ENCODE measurements at places on chromosomes 7 and 10.

- H3K36me3 ChIP-seq = no peaks in the 10 kb centered on the region
- no peaks in the 10 kb centered on the region for H3K4me1 ChIP-seq
- no peak overlapping the region for H3K27ac ChIP-seq
Measured at GRCh38 chr10:120650705-120651399, 193.8 kb downstream of the PLPP4 start.

GRCh38 chr10:85597006-85597405, 769.6 kb downstream of the GRID1 start:
- H3K36me3 ChIP-seq = no peaks in the 10 kb centered on the region
- H3K4me1 ChIP-seq = no peaks in the 10 kb centered on the region
- no peak overlapping the region for H3K4me3 ChIP-seq
- H3K27ac ChIP-seq = no peak overlapping the region
- no peaks in the 10 kb centered on the region for H3K27me3 ChIP-seq
- DNase-seq = no peak

GRCh38 chr10:120841522-120842189, 9.5 kb upstream of the WDR11 start:
- H3K4me3 ChIP-seq = no peak overlapping the region
- H3K27me3 ChIP-seq = no peaks in the 10 kb centered on the region
- no peaks in the 10 kb centered on the region for H3K4me1 ChIP-seq
- no peak overlapping the region for H3K27ac ChIP-seq
- H3K36me3 ChIP-seq = no peaks in the 10 kb centered on the region

- DNase-seq = no peak
- no peaks in the 10 kb centered on the region for H3K27me3 ChIP-seq
- H3K4me3 ChIP-seq = no peak overlapping the region
- 0 out of 2 replicates have a peak, but pooled peaks cover 3% of the 10 kb centered on the region for H3K4me1 ChIP-seq
- H3K27ac ChIP-seq = no peak overlapping the region
- H3K36me3 ChIP-seq = no peaks in the 10 kb centered on the region
Measured at GRCh38 chr7:109282726-109283125, 713.1 kb downstream of the DNAJB9 start.

DNA sequence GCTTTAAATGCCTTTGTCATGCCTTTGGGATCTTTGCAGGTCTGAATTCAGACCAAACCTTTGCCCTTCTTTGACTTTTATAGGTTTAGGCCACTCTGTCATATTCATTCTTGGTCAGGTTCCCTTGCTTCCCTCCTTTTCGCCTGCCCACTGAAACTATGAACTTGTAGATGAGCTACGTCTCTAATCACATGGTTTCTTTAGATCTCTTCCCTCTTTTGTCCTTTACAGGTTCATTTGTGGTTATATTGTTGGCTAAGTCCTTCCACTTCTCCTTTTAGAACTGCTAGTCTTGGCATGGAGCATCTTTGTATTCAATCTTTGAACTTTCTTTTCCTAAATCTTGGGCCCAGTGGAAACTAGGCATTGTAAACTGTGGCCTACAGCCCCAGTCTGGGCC, 104.0 kb upstream of the ZEB1 start:
- H3K27me3 ChIP-seq = no peaks in the 10 kb centered on the region
- no peaks in the 10 kb centered on the region for H3K36me3 ChIP-seq
- H3K4me3 ChIP-seq = no peak overlapping the region
- no peaks in the 10 kb centered on the region for H3K4me1 ChIP-seq

DNA sequence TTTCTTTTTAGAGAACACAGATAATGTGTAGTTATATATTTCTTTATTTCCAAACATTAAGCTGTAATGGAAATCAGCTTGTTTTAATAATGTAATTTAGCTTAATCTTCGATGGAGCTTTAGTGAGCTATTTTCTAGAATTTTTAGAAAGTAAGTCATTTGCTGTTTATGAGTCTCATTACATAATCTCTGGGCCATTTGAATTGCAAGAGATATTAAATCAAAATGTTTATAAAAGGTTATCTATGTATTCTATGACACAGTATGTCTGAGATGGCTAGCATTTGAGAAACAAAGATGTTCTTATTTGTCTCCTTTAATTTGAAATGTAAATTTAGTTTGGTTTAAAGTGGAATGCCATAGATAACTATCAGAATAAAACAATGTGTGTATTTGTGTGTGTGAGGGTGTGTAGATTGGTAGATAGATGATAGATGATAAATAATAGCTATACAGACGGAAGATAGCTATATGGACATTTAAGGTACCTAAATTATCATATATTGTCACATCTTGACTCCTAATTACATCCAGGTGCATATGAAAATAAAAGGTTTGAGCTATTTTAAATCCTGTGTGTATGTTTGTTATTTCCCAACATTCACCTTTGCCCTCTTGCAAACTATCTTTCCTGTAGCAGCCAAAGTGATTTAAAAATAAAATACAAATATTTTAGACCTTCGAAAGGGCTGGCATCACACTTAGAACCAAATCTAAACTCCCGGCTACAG, 478.0 kb upstream of the KLF6 start:
- no peaks in the 10 kb centered on the region for H3K27me3 ChIP-seq
- no peak overlapping the region for H3K27ac ChIP-seq
- H3K36me3 ChIP-seq = no peaks in the 10 kb centered on the region
- no peak overlapping the region for H3K4me3 ChIP-seq
- no peaks in the 10 kb centered on the region for H3K4me1 ChIP-seq

- no peaks in the 10 kb centered on the region for H3K36me3 ChIP-seq
- no peak overlapping the region for H3K27ac ChIP-seq
- DNase-seq = no peak
- no peaks in the 10 kb centered on the region for H3K27me3 ChIP-seq
- H3K4me1 ChIP-seq = no peaks in the 10 kb centered on the region
Measured at GRCh38 chr10:17859492-17860156, 50.5 kb downstream of the MRC1 start.

GRCh38 chr10:4061441-4061951, 276.5 kb upstream of the KLF6 start:
- no peaks in the 10 kb centered on the region for H3K4me1 ChIP-seq
- H3K27me3 ChIP-seq = no peaks in the 10 kb centered on the region
- H3K4me3 ChIP-seq = no peak overlapping the region
- no peak overlapping the region for H3K27ac ChIP-seq

- no peaks in the 10 kb centered on the region for H3K27me3 ChIP-seq
- no peak for DNase-seq
- H3K4me3 ChIP-seq = no peak overlapping the region
- no peaks in the 10 kb centered on the region for H3K36me3 ChIP-seq
- H3K27ac ChIP-seq = no peak overlapping the region
Measured at GRCh38 chr7:101916041-101916800, 98.8 kb downstream of the CUX1 start.

DNA sequence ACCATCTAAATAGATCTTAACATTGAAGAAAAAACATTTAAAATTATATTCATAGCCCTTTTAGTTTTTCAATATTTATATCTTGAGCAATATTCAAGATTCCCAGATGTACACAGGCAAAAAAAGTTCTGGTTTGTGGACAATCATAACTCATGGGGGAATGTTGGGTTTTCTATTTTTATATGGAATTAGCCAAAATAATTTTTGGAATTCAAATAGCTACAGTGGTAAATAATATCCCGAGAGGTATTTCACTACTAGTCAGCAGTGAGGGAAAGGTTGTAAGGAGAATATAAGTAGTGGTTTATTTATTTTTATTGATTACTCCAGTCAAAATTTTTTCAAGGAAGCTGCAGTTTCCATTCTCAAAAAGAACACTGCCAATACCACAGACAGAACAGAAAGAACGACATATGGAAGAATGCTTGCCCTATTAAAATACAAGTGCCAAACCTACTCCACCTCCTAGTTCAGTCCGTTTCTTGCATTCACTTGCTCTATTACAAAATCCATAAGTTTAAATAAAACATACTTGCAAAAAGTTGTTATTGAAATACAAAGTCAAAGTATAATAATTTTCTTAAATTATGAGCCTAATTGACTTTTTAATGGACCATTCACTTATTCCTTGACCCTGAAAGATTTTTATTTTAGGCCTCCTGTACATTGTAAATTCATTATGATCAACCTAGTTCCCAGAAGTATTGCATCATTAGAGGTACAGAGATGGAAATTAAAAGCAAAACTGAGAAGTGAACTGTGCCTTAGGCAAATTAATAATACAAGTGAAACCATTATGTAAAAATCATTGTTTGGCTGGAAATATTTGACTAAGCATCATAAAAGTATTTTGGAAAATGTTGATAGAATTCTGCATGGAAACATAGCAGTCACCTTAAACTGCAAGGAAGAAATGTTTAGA, 533.2 kb downstream of the PARD3 start:
- DNase-seq = no peak
- H3K36me3 ChIP-seq = no peaks in the 10 kb centered on the region
- no peaks in the 10 kb centered on the region for H3K27me3 ChIP-seq
- H3K27ac ChIP-seq = no peak overlapping the region

- H3K4me3 ChIP-seq = no peak overlapping the region
- H3K27me3 ChIP-seq = peaks cover 36% of the 10 kb centered on the region
- H3K4me1 ChIP-seq = no peaks in the 10 kb centered on the region
- H3K27ac ChIP-seq = no peak overlapping the region
- no peaks in the 10 kb centered on the region for H3K36me3 ChIP-seq
Measured at GRCh38 chr10:132411561-132412253, 14.7 kb downstream of the PWWP2B start.

- no peaks in the 10 kb centered on the region for H3K4me1 ChIP-seq
- H3K27me3 ChIP-seq = no peaks in the 10 kb centered on the region
- H3K27ac ChIP-seq = no peak overlapping the region
Measured at GRCh38 chr7:142348100-142348499, 90.2 kb upstream of the PRSS58 start.

DNA sequence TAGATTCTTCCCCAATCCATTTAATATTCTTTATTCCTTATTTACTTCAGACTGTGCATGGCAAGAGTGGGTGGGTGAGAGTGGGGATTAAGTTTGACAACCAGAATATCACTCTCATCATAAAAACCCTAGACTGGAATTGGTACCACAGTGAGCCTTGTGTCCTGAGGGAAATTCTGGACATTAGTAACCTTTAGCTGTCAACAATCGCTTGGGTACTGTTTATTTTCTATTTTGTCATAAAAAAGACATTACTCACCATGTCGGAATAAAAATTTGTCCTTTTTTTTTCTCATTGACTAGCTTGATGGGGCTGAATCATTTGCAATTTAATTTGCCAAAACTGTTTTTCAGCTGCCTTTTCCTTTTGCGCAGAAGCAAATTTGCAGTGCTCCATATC, 176.1 kb upstream of the SEMA3C start:
- H3K36me3 ChIP-seq = no peaks in the 10 kb centered on the region
- no peak overlapping the region for H3K27ac ChIP-seq
- DNase-seq = no peak
- no peak overlapping the region for H3K4me3 ChIP-seq
- H3K4me1 ChIP-seq = no peaks in the 10 kb centered on the region

DNA sequence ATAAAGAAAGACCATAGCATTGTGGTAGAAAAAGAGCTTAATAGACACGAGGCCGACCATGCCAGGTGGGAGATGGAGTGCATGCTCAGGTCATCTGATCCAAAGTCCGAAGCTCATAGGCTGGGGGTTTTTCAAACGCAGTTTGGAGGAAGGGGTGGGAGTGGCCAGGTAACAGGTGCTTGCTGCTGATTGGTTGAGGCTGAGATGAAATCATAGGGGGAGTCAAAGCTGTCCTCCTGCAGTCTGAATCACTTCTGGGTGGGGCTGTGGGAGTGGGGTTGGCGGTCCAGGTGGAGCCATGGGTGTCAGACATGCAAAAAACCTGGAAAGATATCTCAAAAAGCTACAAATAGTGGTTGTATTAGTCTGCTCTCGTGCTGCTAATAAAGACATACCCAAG, 2.8 kb upstream of the ERCC6 start:
- no peaks in the 10 kb centered on the region for H3K36me3 ChIP-seq
- H3K27me3 ChIP-seq = no peaks in the 10 kb centered on the region
- DNase-seq = no peak
- H3K27ac ChIP-seq = no peak overlapping the region

GRCh38 chr10:127452568-127452967, 96.5 kb upstream of the NPS start:
- no peak overlapping the region for H3K4me3 ChIP-seq
- H3K27me3 ChIP-seq = peaks cover under 1% of the 10 kb centered on the region
- H3K4me1 ChIP-seq = no peaks in the 10 kb centered on the region
- H3K27ac ChIP-seq = no peak overlapping the region

- no peak for DNase-seq
- no peaks in the 10 kb centered on the region for H3K4me1 ChIP-seq
- H3K27me3 ChIP-seq = no peaks in the 10 kb centered on the region
- H3K36me3 ChIP-seq = no peaks in the 10 kb centered on the region
- H3K4me3 ChIP-seq = no peak overlapping the region
Measured at GRCh38 chr10:2592360-2593160, 474.8 kb upstream of the PFKP start.

DNA sequence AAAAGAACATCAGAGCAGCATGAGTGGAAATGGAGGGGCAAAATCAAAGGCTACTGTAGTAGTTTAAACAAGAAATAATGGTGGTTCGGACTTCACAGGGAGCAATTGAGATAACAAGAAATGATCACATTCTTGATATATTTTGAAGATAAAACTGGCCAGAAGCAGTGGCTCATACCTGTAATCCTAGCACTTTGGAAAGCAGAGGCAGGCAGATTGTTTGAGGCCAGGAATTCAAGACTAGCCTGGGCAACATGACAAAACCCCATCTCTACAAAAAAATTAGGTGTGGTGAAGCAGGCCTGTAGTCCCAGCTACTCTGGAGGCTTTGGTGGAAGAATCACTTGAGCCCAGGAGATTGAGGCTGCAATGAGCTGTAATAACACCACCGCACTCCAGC, 22.9 kb downstream of the EEF1AKMT2 start:
- no peaks in the 10 kb centered on the region for H3K4me1 ChIP-seq
- H3K4me3 ChIP-seq = no peak overlapping the region
- no peak overlapping the region for H3K27ac ChIP-seq
- no peaks in the 10 kb centered on the region for H3K36me3 ChIP-seq
- DNase-seq = no peak

DNA sequence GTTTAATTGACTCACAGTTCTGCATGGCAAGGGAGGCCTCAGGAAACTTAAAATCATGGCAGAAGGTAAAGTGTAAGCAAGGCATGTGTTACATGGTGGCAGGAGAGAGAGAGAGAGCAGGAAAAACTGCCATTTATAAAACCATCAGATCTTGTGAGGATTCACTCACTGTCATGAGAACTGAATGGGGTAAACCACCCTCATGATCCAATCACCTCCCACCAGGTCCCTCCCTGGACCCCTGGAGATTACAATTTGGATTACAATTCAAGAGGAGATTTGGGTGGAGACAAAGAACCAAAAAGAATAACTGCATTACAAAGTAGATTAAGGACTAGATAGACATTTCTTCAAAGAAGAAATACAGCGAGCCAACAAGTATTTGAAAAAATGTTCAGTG, 324.1 kb downstream of the THSD7A start:
- DNase-seq = no peak
- H3K36me3 ChIP-seq = no peaks in the 10 kb centered on the region
- H3K4me3 ChIP-seq = no peak overlapping the region
- no peaks in the 10 kb centered on the region for H3K27me3 ChIP-seq

DNA sequence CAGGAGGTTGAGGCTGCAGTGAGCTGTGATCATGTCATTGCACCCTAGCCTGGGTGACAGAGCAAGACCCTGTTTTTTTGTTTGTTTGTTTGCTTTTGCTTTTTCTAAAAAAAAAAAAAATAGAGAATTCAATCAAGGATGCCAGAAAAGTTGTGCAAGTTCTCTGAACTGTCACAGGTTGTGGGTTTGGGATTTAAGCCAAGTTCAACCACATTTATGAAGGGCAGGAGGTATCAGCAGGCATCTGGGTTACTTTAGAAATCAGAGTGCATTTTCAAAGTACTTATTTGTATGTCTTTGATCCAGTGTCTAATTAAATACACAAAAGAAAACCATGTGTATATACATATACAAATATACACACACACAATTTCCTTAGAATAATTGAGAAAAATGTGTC, 151.2 kb upstream of the MINDY3 start:
- no peak overlapping the region for H3K4me3 ChIP-seq
- H3K4me1 ChIP-seq = no peaks in the 10 kb centered on the region
- no peak for DNase-seq

GRCh38 chr7:23893942-23894891, 184.2 kb downstream of the STK31 start:
- H3K36me3 ChIP-seq = no peaks in the 10 kb centered on the region
- DNase-seq = peak; percentile 95
- peaks cover 17% of the 10 kb centered on the region for H3K4me1 ChIP-seq
- peak overlapping the region; percentile 9 for H3K27ac ChIP-seq

Data from MM.1S (cell line).